ENCODE measurements at places on chromosomes 12 and 14. TPM values are rescaled to one million over a fixed set of nuclear protein-coding genes. Genes with fewer than 3 reads are reported as not detected.

CLEC4E gene
- total RNA-seq: 2.0 TPM

ANO4 gene
- total RNA-seq: 0.80 TPM

SNRPF gene
- 5.4 TPM for total RNA-seq

RND1 gene
- 5.4 TPM for total RNA-seq

KRT80 gene
- total RNA-seq: 2.9 TPM

KRT6B gene
- 69.2 TPM for total RNA-seq

DBX2 gene
- 0.32 TPM for total RNA-seq

CACNB3 gene
- total RNA-seq: 4.0 TPM

OR4N2 gene
- not detected for total RNA-seq

TOMM20L gene
- not detected for total RNA-seq

DNA sequence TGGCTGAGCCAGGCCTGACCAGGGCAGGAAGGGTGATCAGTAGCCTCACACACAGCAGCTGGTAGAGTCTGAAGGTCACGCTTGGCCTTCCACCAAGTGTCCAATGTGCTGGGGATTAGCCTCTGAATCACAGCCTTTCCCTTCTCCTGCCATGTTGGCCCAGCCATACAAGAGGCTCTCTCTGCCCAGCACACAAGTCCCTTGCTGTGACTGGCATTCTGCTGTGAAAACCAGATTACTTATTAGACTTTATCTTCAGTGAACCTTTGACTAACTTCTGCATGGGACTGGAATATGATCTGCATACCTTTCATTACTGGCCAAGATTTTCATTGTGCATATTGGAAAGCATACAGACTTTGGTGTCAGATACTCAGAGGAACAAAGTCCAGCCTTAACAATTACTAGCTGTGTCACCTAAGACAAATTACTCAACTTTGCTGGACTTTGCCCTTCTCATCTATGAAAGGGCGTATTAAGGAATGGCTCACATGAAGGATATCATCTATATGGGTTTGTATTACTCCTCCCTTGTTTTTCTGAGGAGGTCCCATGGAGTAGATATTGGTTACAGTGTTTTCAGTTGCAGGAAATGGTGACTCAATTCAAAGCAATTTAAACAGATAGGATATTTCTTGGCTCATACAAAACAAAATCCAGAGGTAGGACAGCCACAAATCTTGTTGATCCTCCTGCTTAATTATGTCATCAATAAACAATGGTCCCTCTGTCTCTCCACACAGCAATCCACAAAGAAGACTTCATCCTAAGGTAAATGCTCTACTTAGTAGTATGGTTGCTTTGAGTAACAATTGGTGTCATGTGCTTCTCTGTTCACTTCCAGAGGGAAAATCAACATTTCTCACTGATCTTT lies 99.6 kb downstream of the DYRK2 start:
- no peak for DNase-seq
- H3K4me3 ChIP-seq: no peak overlapping the region
- H3K27ac ChIP-seq: no peak overlapping the region

DNA sequence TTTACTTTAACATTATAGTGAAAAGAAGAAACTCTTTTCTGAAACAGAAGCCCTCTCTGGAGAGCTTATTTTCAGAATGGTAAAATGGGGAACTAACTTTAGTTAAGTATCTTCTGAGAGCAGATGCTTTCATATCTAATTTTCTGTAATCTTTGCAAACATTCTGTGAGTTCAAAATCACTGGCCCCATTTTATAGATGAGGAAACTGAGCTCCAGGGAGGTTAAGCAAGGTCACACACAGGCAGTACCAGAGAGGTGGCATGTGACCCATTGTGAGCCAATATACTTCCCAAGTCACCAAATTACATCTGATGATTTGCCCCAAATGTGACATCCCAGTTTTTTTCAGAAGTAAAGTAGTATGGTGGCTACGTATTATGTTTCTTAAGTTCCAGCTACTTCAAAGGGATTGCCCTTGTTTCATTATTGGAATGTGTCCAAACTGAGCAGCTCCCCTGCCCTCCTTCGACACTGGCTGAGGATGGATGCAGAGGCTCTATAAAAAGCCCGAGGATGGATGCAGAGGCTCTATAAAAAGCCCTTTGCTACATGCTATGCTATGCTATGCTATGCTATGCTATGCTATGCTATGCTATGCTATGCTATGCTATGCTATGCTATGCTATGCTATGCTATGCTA lies 36.2 kb upstream of the NUDT4 start:
- no peak overlapping the region for H3K4me3 ChIP-seq
- no peak overlapping the region for H3K27ac ChIP-seq
- no peaks in the 10 kb centered on the region for H3K4me1 ChIP-seq
- no peak for DNase-seq
- H3K36me3 ChIP-seq: no peaks in the 10 kb centered on the region

- H3K36me3 ChIP-seq: no peaks in the 10 kb centered on the region
- H3K4me1 ChIP-seq: no peaks in the 10 kb centered on the region
- no peak overlapping the region for H3K4me3 ChIP-seq
- no peak overlapping the region for H3K27ac ChIP-seq
These were observed 178.8 kb upstream of the MYL2 start for GRCh38 chr12:111099186-111099585.

- DNase-seq: no peak
- no peak overlapping the region for H3K4me3 ChIP-seq
- H3K36me3 ChIP-seq: no peaks in the 10 kb centered on the region
- H3K4me1 ChIP-seq: no peaks in the 10 kb centered on the region
These were observed 119.4 kb downstream of the CAND1 start for GRCh38 chr12:67388331-67389138.

GRCh38 chr14:55718551-55718950 lies 138.5 kb downstream of the KTN1 start:
- no peaks in the 10 kb centered on the region for H3K36me3 ChIP-seq
- no peaks in the 10 kb centered on the region for H3K27me3 ChIP-seq
- no peak for DNase-seq
- no peaks in the 10 kb centered on the region for H3K4me1 ChIP-seq
- H3K27ac ChIP-seq: no peak overlapping the region

GRCh38 chr12:7295529-7295928 lies 8.3 kb upstream of the ACSM4 start:
- no peak overlapping the region for H3K27ac ChIP-seq
- no peaks in the 10 kb centered on the region for H3K4me1 ChIP-seq
- no peaks in the 10 kb centered on the region for H3K36me3 ChIP-seq
- DNase-seq: no peak
- no peaks in the 10 kb centered on the region for H3K27me3 ChIP-seq

DNA sequence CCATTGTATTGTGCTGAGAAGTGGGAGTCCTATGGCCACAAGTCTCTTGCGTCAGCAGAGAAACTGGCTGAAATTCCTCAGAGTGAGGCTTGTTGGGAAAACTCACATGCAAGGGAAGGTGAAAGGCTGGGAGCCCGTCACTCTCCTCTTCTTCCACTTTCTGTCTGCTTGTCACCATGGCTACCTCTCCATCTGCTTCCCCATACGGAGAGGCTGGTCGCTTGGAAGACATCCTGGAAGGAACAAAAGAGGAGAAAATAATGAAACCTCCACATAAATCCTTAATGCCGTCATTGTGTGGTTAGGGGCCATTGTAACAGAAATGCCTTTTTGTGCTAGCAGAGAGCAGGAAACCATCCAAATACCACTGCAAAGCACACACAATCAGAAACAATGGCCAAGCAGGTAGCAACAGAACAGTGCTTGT lies 53.7 kb downstream of the SOX5 start:
- H3K27me3 ChIP-seq: no peaks in the 10 kb centered on the region
- no peak overlapping the region for H3K4me3 ChIP-seq
- H3K4me1 ChIP-seq: no peaks in the 10 kb centered on the region
- H3K36me3 ChIP-seq: no peaks in the 10 kb centered on the region

- H3K36me3 ChIP-seq: no peaks in the 10 kb centered on the region
- H3K4me3 ChIP-seq: no peak overlapping the region
- H3K27ac ChIP-seq: no peak overlapping the region
- no peak for DNase-seq
- H3K27me3 ChIP-seq: no peaks in the 10 kb centered on the region
- H3K4me1 ChIP-seq: no peaks in the 10 kb centered on the region
These were observed 55.4 kb downstream of the KCNJ8 start for GRCh38 chr12:21718944-21719650.

DNA sequence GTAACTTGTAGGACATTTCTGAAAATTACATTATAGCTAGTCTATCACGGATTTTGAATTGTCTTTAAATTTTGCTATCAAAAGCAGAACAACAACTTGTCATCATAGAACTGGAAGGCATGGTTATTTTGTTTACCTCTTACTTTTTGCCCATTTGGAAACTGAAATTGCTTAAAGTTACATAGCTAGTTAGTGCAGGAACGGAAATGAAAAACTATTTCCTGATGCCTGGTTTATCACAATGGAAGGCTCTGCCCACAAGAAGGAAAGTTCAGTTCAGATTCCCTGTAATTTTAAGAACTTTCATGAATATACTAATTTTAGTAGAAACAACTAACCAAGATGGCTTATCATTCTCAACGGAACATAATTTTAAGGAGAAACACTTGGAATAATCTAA lies 427.7 kb downstream of the RAD51B start:
- DNase-seq: no peak
- H3K36me3 ChIP-seq: no peaks in the 10 kb centered on the region
- H3K4me3 ChIP-seq: no peak overlapping the region
- H3K27me3 ChIP-seq: no peaks in the 10 kb centered on the region
- peak overlapping the region; percentile 92 for H3K27ac ChIP-seq

GRCh38 chr12:41903014-41903708 lies 241.5 kb downstream of the GXYLT1 start:
- H3K27ac ChIP-seq: no peak overlapping the region
- H3K4me3 ChIP-seq: no peak overlapping the region
- no peaks in the 10 kb centered on the region for H3K36me3 ChIP-seq
- DNase-seq: no peak
- H3K27me3 ChIP-seq: no peaks in the 10 kb centered on the region

DNA sequence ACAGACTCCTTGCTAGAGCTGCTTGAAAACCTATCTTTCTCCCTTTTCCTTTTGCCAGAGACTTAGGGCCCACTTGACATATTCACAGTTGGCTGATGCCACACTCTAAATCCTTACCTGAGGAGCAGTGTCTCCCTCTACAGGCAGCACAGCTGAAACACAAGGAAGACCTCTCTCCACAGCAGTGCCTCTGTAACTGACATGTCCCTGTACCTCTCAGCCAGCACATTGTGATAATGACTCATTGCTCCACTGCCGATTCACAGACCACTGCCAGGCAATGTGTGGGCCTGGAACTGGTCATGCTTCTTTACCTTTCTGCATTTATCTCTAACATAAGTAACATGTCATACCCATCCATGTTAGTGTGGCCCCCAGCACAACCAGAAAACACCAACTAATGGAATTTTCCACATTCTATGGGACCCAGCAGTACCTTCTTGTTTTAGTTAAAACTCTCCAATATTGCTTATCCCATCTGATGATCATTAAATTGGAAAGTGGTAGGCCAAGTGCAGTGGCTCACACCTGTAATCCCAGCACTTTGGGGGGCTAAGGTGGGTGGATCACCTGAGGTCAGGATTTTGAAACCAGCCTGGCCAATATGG lies 56.5 kb downstream of the GTF2A1 start:
- H3K27me3 ChIP-seq: no peaks in the 10 kb centered on the region
- DNase-seq: no peak
- H3K36me3 ChIP-seq: no peaks in the 10 kb centered on the region
- no peaks in the 10 kb centered on the region for H3K4me1 ChIP-seq

DNA sequence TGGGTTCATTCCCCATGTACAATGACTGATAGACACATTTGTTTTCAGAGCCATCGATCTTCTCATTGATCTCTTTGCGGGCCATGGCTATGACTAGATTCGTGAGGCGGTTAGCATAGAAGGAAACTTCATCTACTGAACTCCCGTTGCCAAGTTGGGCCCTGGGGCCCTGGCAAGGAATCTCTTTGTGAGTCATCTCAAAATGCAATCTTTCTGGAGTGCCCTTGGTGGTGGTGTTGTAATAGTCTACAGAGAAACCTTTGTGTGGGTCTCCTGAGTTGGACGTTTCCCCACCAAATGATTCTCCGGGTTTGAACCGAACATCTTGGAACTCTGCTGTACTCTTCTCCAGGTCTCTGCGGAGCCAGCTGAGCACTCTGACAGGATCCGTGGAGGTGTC lies 20.4 kb downstream of the AKAP3 start:
- no peak for DNase-seq
- no peak overlapping the region for H3K4me3 ChIP-seq
- H3K27me3 ChIP-seq: no peaks in the 10 kb centered on the region
- no peaks in the 10 kb centered on the region for H3K36me3 ChIP-seq

DNA sequence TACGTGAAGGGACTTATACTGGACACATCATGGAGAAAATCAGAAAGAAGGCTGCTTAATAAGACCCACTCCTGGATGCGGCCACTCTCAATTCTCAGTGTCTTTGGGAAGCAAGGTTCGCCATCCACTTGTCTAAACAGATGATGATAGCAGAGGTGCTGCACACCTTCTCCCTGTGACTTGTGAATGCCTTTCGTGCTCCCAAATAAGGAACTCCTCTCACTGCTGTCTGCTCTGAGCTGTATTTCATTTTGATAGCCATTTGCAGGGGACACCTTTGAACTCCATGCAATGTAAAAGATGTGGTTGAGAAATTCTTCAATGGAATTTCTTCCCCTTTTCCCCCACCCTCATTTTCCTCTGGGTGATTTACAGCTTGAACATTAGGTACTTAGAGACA lies 11.6 kb downstream of the RMST start:
- DNase-seq: no peak
- no peak overlapping the region for H3K4me3 ChIP-seq
- no peaks in the 10 kb centered on the region for H3K4me1 ChIP-seq
- H3K27me3 ChIP-seq: no peaks in the 10 kb centered on the region
- no peaks in the 10 kb centered on the region for H3K36me3 ChIP-seq

DNA sequence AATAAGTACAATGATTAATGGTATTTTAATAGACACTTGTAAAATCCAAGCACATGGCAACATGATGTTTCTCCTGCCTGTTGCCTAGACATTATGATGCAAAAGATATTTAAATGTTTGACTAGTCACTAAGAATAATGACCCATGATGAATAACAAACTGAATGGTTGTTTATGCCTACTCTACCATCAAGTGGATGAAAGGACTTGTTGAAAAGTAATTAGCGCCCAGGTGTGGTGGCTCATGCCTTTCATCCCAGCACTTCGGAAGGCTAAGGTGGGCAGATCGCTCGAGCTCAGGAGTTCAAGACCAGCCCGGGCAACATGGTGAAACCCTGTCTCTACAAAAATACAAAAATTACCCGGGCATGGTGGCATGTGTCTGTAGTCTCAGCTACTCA lies 30.7 kb downstream of the KIF21A start:
- H3K36me3 ChIP-seq: no peaks in the 10 kb centered on the region
- no peaks in the 10 kb centered on the region for H3K27me3 ChIP-seq
- H3K4me3 ChIP-seq: no peak overlapping the region
- H3K4me1 ChIP-seq: no peaks in the 10 kb centered on the region

DNA sequence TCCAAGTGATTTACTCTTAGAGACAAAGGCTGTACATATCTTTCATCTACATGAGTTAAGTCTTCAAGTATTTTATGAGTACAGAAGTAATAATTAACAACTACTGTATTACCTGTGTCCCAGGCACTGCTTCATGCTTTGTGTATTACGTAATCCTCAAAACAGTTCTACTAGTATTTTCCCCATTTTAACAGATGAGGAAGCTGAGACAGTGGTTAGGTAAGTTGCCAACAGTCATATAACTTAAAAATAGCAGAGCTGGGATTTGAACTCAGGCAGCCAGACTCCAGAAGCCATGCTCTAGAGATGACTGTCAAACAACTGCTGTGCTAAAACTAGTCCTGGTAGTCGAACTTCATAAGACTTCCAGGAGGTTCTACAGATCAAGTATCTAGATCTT lies 10.7 kb downstream of the TRMT5 start:
- no peak overlapping the region for H3K4me3 ChIP-seq
- no peaks in the 10 kb centered on the region for H3K27me3 ChIP-seq
- H3K36me3 ChIP-seq: no peaks in the 10 kb centered on the region
- no peak for DNase-seq

- H3K4me3 ChIP-seq: no peak overlapping the region
- H3K27me3 ChIP-seq: no peaks in the 10 kb centered on the region
- H3K4me1 ChIP-seq: no peaks in the 10 kb centered on the region
- no peak for DNase-seq
- no peaks in the 10 kb centered on the region for H3K36me3 ChIP-seq
- H3K27ac ChIP-seq: peak overlapping the region; percentile 10
These were observed 6.2 kb upstream of the DCN start for GRCh38 chr12:91188778-91189177.
